ENCODE measurements at places on chromosomes 16 and 17. TPM values are rescaled to one million over a fixed set of nuclear protein-coding genes. Genes with fewer than 3 reads are reported as not detected.

The SPEM2 gene
- not detected for total RNA-seq

The MGAT5B gene
- total RNA-seq = 9.9 TPM

The ANKRD40 gene
- 32.4 TPM for total RNA-seq

The CENPN gene
- 107 TPM for total RNA-seq

The CHRNE gene
- total RNA-seq = 0.38 TPM

The PRAC2 gene
- not detected for total RNA-seq

The GPR142 gene
- total RNA-seq = not detected

The NPIPA8 gene
- not detected for total RNA-seq

The MEOX1 gene
- total RNA-seq = not detected

The KRTAP4-16 gene
- not detected for total RNA-seq

The HBQ1 gene
- not detected for total RNA-seq

The CMTM1 gene
- total RNA-seq = 1.4 TPM

The KRTAP2-1 gene
- total RNA-seq = not detected

The CDYL2 gene
- 6.0 TPM for total RNA-seq

The HASPIN gene
- 17.9 TPM for total RNA-seq

The CORO1A gene
- total RNA-seq = 14.7 TPM

The TMEM235 gene
- total RNA-seq = not detected

The ZNF205 gene
- total RNA-seq = 18.4 TPM

The TNFRSF17 gene
- total RNA-seq = 0.11 TPM

The FBF1 gene
- 26.1 TPM for total RNA-seq

The CYBA gene
- 319 TPM for total RNA-seq

The MYO15A gene
- 0.27 TPM for total RNA-seq

The OR4D1 gene
- total RNA-seq = not detected

The KCNAB3 gene
- 2.0 TPM for total RNA-seq

The AMFR gene
- total RNA-seq = 124 TPM

The ITGAL gene
- not detected for total RNA-seq

The SLC38A8 gene
- total RNA-seq = not detected

The OR1A1 gene
- total RNA-seq = not detected

The GPATCH8 gene
- 18.9 TPM for total RNA-seq

The CD300A gene
- total RNA-seq = not detected

The CCL1 gene
- not detected for total RNA-seq

The MMP28 gene
- total RNA-seq = not detected

The RNF43 gene
- not detected for total RNA-seq

The TBC1D3C gene
- total RNA-seq = not detected

The KRTAP4-5 gene
- not detected for total RNA-seq

The ASPA gene
- total RNA-seq = not detected

The DNAI2 gene
- total RNA-seq = not detected

The KRT36 gene
- total RNA-seq = not detected

The KRT39 gene
- total RNA-seq = not detected

The CDH1 gene
- total RNA-seq = not detected

The EFNB3 gene
- 3.1 TPM for total RNA-seq

Data from A375 (cell line).